ENCODE measurements at places on chromosomes 5 and 9.

GRCh38 chr5:88667496-88668201 is 215.3 kb downstream of the MEF2C start:
- DNase-seq, result peak; percentile 42

DNA sequence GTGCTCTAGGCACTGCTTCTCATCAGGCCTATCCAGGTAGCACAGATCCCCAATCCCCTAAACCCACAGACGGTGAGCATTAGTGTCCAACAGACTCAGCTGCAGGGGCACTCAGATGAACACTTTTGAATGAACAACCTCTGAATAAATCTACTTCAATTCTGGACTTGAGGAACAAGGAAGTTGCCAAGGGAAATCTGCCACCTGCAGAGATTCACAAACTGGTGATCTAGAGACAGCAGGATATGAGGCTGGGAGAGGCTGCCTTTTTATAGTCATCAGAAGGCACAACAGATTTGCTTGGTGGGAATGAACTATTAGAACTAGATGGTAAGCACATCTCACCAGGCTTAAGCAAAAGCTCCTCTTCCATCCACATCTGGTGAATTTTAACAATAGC is 7.0 kb upstream of the HK3 start:
- no peak for DNase-seq

DNA sequence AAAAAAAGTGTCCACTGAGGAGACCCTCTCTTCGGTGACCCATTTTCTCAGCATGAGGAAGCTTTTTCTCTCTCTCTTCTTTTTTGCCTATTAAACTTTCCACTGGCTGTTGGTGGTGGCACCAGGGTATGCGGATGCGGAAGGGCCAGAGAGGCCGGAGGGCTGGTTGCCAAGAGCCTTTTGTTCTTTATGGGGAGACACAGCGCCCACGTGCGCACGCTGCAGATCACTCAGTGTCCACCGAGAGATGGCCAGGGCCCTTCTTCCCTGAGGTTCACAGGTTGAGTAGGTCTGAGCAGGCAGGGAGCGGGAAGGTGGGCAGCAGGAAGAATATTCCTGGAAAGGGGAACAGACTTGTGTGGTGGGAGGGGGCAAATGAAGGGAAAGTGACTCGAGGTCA is 69.1 kb downstream of the STK10 start:
- DNase-seq, result no peak

- no peak for DNase-seq
Observed at GRCh38 chr9:114008667-114009410, 69.3 kb downstream of the AMBP start.

DNA sequence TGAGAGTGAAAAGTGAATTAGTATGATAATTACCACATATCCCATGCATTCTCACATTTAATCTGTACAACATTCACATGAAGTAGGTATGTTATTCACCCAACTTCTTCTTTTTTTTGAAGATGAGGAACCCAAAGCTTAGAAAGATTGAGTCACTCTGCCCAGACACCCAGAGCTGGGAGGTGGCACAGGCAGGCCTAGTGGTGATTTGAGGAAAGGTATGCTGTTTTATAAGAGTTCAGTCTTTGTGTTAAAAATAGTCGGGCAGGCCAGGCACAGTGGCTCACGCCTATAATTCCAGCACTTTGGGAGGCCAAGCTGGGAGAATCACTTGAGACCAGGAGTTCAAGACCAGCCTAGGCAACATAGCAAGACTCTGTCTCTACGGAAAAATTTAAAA is 285.3 kb downstream of the NR3C1 start:
- DNase-seq, result no peak

DNA sequence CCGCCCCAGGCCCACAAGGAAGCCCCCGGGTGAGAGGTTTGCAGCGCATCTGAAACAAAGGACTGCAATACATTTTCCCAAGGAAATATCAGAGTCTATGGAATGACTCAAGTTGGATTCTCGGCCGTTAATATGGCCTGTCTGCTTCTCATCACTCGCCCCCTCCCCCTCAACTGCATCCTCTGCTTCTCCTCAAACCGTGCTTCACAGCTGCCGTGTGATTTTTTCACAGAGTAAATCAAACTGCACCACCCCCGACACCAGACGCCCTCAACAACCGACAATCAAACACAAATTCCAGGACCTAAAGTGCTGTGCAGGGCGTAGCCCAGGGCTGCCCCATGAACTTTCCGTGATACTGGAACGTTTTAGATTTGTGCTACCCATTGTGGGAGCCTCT is 176.9 kb downstream of the ROR2 start:
- DNase-seq, result no peak

- peak; percentile 7 for DNase-seq
Observed at GRCh38 chr9:72627147-72627546, 105.7 kb downstream of the TMC1 start.

DNA sequence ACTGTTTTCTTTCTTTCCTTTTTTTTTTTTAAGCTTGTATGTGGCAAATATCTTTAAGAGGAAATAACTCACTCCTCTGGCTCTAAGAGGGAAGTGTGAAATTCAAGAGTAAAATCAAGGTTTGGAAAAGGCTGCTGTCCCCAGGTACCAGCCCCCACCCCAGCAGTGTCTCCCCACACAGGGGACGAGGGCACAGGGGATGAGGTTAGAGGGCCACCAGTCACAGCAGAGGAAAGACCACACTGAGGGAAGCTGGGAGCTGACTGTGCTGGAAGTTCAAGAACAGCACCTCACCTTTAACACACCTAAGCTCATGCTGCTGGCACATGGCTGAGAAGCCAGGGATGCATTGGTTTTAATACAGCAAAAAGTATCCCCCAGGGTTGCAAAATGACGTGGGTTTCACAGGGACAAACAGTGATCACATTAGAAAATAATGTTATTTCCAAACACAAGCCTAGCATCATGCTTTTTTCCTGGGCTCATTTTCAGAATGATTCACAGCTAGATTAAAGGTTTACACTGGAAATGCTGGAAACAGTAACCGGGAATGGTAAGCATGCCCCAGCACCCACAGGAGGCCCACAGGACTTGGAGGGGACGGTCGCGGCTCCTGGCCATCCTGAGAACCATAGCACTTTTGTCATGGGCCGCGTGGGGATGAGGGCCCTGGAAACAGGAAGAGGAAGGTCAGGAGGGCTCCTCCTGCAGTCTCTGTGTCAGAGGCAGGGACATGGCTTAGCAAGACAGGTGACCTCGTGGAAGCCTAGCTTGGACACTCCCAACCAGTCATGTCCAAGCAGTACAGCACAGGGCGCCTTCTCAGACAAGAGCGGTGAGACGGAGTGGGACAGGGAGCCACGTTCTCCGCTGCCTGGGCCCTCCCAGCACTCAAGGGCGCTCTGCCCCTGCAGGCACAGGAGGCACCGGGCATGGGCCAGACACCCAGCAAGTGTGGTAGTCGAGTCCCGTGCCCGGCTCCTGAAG is 6.9 kb downstream of the LPCAT1 start:
- DNase-seq, result no peak

GRCh38 chr5:170113522-170113900 is 7.8 kb downstream of the FOXI1 start:
- DNase-seq, result no peak

Measured in anterior cingulate cortex (tissue), 58 donors.